Caco-2 (cell line): ENCODE measurements at places on chromosomes 5 and 9.

GRCh38 chr5:10761933-10762775 lies 1.1 kb upstream of the DAP start:
- DNase-seq, result no peak

- no peak for DNase-seq
These were observed 8.9 kb upstream of the PTAR1 start for GRCh38 chr9:69768716-69769115.

- peak; percentile 64 for DNase-seq
These were observed 453.5 kb downstream of the RAB3C start for GRCh38 chr5:59036274-59036961.

DNA sequence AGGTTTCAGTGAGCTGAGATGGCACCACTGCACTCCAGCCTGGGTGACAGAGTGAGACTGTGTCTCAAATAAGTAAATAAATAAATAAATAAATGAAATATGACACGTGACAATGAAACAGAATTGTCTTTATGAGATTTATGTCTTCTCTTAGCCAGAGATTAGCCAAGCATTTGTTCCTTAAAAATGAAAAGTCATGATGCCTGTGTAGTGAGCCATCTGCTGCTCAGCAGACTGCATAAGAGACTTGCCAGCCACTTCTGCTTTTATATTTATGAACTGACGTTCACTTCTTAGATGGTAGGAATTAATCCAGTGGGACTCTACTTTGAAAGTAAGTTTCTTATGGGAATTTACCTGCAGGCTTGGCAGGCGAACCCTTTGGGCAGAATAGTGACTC lies 227.4 kb downstream of the NR3C1 start:
- no peak for DNase-seq

DNA sequence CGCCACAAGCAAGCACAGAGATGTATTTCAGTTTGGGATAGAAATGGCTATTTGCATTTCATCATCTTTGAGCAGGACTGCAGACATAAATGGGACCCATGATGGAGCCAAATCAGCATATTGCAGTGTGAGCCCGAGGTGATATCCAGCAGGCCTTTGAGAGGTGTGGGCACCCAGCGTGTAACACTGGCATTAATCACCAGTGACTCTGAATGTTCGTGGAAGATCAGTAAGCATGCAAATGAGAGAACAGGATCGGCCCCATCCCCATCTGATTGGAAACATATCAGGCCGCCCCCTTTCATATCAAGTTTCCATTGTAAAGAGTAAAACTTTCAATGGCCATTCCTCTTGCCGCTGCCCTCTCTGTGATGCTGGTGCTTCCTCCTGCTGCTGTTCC lies 84.0 kb downstream of the GTF3C4 start:
- DNase-seq, result peak; percentile 9

DNA sequence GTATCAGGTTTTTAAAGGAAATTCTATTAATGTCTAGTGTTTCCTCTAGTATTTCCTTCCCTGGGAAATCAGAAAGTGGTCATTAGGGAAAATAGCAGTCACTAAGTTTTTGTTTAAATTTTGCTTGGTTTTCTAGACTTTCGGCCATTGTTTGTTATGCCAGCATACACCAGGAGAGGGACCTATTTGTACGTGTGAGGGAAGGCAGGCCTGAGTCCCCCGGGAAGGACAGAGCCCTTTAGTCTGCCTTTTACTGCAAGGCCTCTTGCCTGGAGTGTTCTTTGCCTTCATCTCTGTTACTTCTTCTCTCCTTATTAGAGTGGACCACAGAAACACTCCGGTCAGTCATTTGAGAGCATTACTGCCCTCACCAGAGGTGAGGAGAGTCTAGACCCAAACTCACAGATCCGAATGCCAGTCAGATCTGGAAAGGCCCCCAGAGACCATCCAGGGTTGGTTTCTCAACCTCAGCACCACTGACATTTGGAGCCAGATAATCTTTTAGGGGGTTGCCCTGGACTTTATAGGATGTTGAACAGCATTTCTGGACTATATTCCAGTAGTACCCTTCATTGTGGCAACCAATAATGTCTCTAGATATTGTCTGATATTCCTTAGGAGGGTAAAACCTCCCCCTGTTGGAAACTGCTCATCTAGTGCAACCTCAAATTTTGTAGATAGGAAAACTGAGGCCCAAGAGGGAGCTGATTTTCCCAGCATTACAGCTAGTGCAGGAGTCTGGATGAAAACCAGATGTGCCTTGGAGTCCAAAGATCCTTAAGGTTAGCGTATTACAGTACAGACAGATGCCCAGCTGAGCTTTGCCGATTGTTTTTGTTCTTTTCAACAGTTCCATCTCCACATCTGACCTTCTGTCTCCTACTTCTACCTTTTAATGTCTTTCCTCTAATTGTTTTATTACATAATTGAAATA lies 93.0 kb upstream of the NIPAL4 start:
- no peak for DNase-seq

- no peak for DNase-seq
These were observed 213.7 kb upstream of the NR4A3 start for GRCh38 chr9:99607842-99608448.

- DNase-seq, result peak; percentile 60
These were observed 133.2 kb downstream of the MTX3 start for GRCh38 chr5:79857714-79858409.

GRCh38 chr5:57540823-57541222 lies 58.2 kb upstream of the ACTBL2 start:
- DNase-seq, result no peak

DNA sequence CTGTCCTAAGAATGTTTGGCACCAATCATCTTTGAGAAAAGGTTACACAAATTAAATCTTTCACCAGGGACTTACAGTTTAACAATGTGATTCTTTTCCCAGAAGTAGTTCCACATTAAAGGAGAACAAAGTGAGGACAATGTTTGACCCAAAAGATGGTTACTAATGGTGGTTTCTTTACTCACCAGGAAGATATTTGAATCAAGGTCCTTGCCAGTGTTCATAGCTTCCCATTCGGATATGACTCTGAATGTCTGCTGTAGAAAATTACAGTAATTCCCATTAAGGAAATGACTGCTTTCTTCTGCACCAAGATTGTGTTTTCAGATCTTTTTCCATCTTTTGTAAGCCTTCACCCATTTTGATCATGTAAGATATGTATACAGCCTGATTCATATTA lies 114.6 kb upstream of the ADAMTSL1 start:
- DNase-seq, result no peak

DNA sequence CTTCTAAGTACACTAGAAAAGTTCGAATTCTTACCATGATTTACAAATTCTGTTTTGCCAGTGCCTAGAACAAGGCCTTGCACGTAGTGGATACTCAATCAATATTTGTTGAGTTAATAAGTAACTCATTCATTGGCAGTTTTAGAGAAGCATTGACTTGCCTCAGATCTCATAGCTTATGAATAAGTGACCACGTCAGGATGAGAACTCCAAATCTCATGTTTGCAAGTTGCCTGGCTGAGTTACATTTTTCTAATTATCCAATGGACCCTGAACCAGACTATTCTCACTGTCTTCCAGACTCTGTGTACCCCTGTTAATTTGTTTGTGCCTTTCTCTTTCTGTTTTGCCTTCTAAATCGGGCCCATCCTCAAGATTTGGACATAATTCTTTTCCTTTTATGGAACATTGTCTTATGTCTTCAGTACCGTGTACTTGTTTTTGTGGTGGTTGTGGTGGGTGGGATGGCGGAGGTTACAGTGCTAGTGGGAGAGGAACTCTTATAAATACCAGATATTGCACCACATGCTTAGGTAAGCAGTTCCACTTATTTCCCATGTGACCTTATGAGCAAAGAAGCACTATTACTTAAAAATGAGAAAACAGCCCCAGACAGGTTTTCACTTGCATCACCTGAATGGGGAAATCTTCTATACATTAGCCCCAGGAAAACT lies 96.3 kb downstream of the UNC13B start:
- no peak for DNase-seq

- DNase-seq, result no peak
These were observed 18.2 kb upstream of the DAB2IP start for GRCh38 chr9:121633119-121633714.
